ENCODE measurements at places on chromosomes 1 and 21. TPM values are rescaled to one million over a fixed set of nuclear protein-coding genes. Genes with fewer than 3 reads are reported as not detected.

Gene TAL1
- total RNA-seq: not detected

Gene TRIM62
- total RNA-seq: 2.5 TPM

Gene TBX15
- not detected for total RNA-seq

Gene DISC1
- total RNA-seq: 0.27 TPM

Gene FAM151A
- 0.14 TPM for total RNA-seq

Gene ORC1
- 17.9 TPM for total RNA-seq

Gene SPRR1A
- total RNA-seq: not detected
